Right lobe of liver (tissue), 6 donors: ENCODE measurements at places on chromosomes 11 and 22. TPM values are rescaled to one million over a fixed set of nuclear protein-coding genes. Genes with fewer than 3 reads are reported as not detected.

GRCh38 chr11:128487978-128488377 lies 99.4 kb downstream of the ETS1 start:
- DNase-seq: no peak

Gene SLC22A9
- total RNA-seq: 14.2 TPM

Gene PLXNB2
- 181 TPM for total RNA-seq

- DNase-seq: no peak
Measured at GRCh38 chr11:35061516-35062440, 77.2 kb upstream of the CD44 start.

DNA sequence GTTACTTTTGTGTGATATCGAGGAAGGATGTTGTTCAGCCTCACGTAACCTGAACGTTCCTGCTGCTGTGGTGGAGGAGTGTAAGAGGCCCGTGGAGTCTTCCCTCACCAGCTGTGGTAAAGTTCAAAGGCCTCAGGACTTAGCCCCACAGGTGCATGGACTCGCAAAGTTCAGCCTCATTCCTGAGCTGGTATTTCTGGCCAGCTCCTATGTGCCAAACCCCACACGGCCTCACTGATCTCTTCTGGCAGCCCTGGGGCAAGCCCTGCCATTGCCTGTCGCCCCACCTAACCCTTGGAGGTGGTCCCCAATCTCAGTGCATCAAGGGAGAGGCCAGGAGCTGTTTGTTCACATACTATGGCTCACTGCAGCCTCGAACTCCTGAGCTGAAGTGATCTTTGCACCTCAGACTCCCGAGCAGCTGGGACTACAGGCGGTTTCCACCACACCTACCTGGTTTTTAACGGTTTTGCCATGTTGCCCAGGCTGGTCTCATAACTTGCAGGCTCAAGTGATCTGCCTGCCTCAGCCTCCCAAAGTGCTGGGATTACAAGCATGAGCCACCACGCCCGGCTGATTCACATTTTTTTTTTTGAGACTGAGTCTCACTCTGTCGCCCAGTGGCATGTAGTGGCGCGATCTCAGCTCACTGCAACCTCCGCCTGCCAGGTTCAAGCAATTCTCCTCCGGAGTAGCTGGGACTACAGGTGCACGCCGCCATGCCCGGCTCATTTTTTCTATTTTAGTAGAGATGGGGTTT lies 2.2 kb downstream of the PHRF1 start:
- DNase-seq: peak; percentile 38

Gene GGTLC3
- total RNA-seq: not detected

DNA sequence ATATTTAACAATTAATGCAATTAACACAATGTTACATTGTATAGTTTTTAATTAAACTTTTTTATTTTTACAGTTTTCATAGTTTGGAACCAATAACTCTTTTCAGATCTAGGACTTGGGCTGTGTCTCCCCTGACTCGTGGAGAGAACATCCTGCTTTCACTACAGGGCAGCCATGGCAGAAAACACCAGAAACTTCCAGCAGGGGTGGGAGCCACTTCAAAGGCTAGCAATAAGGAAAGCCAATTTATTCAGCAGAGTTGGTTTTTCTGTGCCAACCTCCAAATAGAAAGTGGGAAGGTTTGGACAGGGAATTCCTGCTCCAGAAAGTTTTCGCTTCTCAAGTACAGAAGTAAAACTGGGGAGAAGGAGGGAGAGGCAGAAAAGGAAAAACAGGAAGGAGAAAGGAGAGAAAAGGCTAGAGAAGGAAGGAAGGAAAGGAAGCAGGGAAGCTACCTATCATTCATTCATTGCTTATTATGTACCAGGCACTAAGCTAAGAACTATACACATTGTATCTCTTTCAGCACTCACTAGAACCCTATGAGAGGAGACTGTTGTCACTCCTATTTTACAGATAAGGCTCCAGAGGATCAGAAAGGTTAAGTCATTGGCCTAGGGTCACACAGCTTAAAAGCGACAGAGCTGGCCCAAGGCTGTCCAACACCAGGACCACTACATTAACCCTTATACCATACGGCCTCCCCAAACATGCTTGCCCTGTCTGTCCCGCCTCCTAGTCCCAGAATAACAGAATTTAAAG lies 54.8 kb upstream of the CREB3L1 start:
- no peak for DNase-seq
